PC-3 (cell line): ENCODE measurements at places on chromosomes 4 and X.

DNA sequence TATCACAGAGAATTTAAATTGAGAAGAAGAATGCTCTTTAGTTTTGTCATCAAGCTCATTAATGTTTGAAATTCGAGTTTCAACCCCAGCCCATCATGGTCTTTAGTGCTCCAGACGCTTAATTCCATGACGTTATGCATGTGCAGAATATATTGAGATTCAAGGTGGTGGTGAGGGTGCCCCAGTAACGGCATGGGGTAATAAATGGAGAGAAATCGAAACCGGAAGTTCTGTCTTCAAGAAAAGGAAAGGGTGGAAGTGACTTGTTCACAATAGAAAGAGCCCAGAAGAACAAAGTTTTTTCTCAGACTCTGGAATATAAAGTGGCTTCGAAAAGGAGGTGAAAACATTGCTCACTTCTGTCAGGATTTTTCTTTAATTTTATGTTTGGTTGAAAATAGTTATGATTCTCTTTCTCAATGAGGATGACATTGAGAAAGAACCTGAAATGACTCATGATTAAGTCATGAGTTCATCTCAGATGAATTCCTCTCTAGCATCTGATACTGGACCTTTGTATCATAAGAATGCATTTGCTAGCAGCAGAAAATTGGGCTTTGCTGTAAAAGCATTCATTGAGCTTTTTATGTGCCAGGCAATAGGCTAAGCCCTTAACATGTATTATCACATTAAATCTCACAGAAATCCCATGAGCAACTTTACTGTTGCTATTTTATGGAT lies 779 bp upstream of the DDX60L start:
- H3K4me1 ChIP-seq = peaks cover 54% of the 10 kb centered on the region
- H3K36me3 ChIP-seq = no peaks in the 10 kb centered on the region
- peak overlapping the region; percentile 94 for H3K27ac ChIP-seq
- peak overlapping the region; percentile 89 for H3K4me3 ChIP-seq

- no peaks in the 10 kb centered on the region for H3K4me1 ChIP-seq
- H3K27me3 ChIP-seq = no peaks in the 10 kb centered on the region
- no peak for DNase-seq
- H3K4me3 ChIP-seq = peak overlapping the region; percentile 69; the same call in 1 of the 2 replicates
- no peak overlapping the region for H3K27ac ChIP-seq
Observed at GRCh38 chr4:88458104-88458740, 1.3 kb downstream of the HERC5 start.

DNA sequence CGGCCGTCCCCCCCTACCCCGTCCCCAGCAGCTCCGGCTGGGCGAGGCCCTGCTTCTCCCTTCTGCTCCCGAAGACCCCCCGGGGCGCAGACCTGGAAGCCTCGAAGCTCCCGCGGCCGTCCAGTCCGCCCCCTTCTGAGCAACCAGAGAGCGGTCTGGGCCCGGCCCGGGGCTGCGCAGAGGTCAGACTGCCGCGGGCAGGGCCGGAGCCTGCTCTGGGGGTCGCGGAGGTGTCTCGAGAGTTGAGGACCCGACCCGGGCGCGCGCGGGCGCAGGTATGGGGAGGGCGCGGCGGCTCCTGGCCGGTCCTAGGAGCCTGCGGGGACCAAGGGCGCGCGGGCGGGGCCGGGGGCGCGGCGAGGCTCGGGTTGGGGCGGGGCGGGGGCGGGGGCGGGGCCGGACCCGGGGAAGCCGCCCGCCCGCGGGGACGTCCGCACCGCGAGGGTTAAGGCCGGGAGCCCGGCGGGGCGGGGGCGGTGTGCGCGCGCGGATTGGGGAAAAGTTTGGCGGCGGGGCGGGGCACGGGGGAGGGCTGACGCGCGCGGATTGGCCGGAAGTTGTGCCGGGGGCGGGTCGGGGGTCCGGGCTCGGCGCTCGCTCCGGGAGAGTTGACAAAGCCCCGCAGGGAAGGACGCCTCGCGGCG lies at the start of gene FGFRL1:
FGFRL1 (plus strand) TSS at position 605 of the 644 bp plus-strand sequence. CDS start 860 bp downstream, outside the sequence.
- peak within 1 kb of the TSS; percentile 72 for H3K27ac ChIP-seq
- H3K4me3 ChIP-seq = peak within 1 kb of the TSS; percentile 73
- H3K27me3 ChIP-seq = 0 out of 2 replicates have a peak, but pooled peaks cover 5% of the 10 kb centered on the region
- peak; percentile 77 for DNase-seq
- H3K36me3 ChIP-seq = no peaks in the 10 kb centered on the region

DNA sequence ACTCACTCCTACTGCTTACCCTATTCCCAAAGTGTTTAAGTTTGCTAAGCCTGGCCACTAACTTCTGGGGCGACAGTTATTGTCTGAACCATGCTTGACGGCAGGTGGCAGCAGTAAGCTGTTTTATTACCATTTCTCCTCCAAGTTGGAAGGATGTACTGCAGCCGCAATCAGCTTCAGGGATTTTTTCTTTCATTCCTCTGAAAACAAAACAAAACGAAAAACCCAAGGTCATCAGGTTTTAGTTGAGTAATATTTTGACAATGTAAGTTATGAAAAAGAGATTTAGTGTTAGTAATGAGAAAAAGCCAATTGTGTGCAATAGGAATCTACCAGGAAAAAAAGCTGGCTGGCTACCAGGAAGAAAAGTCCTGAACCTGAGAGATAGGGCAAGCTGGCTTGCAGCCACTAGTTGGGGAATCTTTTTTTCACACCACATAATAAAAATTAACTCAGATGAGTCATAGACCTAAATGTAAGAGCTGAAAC lies 13.2 kb upstream of the RAB9B start:
- H3K36me3 ChIP-seq = no peaks in the 10 kb centered on the region
- DNase-seq = peak; percentile 80
- no peak overlapping the region for H3K27ac ChIP-seq
- H3K4me3 ChIP-seq = peak overlapping the region; percentile 13; the same call in 1 of the 2 replicates
- no peaks in the 10 kb centered on the region for H3K27me3 ChIP-seq

GRCh38 chr4:43567644-43568043 lies 675.1 kb downstream of the GRXCR1 start:
- no peaks in the 10 kb centered on the region for H3K27me3 ChIP-seq
- DNase-seq = no peak

- peak overlapping the region; percentile 80 for H3K4me3 ChIP-seq
- peak overlapping the region; percentile 17 for H3K27ac ChIP-seq
- no peaks in the 10 kb centered on the region for H3K27me3 ChIP-seq
- DNase-seq = peak; percentile 83
- peaks cover 5% of the 10 kb centered on the region; the same call in 1 of the 2 replicates for H3K4me1 ChIP-seq
Observed at GRCh38 chr4:26857278-26858034, 3.2 kb upstream of the STIM2 start.

DNA sequence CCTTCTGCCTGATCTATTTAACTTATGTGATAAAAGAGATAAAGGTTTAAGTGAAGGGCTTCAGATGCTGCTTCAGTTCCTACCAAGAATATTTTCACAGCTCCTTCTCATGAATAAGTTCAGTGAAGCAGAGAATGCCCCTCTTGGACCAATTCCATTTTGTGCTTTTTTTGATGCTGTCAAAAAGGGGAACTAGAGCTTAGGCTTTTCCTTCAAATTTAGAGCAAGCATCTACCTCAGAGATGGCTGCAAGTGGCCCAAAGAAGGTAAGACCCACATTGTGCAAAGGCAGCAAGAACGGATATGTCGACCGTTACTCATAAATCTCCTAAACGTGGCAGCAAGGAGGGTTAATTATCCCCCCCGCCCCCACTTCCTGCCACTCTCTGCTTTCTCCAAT lies 4.5 kb downstream of the CHRDL1 start:
- no peak overlapping the region for H3K4me3 ChIP-seq
- peaks cover 32% of the 10 kb centered on the region for H3K27me3 ChIP-seq
- H3K27ac ChIP-seq = no peak overlapping the region
- no peak for DNase-seq
- H3K36me3 ChIP-seq = no peaks in the 10 kb centered on the region

DNA sequence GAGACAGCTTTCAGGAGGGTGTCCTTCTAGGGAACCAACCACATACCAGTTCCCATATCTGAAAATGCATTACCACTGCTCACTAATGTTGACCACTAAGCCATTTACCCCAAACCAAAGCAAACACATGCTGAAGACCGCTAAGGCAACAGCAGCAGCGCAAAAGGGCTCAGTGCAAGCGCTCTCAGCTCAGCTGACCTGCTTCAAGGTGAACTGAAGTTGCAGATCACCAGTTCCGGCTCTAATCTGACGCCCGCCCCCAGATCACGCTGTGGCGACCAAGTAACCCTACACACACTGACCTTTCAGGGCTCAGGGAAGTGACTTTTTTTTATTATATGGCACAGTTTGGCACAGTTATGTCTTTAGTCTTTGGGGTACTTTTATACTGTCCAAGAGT lies 5.8 kb downstream of the MECP2 start:
- no peak for DNase-seq
- peaks cover 27% of the 10 kb centered on the region for H3K4me1 ChIP-seq
- H3K27me3 ChIP-seq = no peaks in the 10 kb centered on the region
- peaks cover 12% of the 10 kb centered on the region for H3K36me3 ChIP-seq

- no peaks in the 10 kb centered on the region for H3K36me3 ChIP-seq
- no peak overlapping the region for H3K27ac ChIP-seq
- H3K4me3 ChIP-seq = no peak overlapping the region
- DNase-seq = no peak
- no peaks in the 10 kb centered on the region for H3K27me3 ChIP-seq
Observed at GRCh38 chr4:36332023-36332781, 50.8 kb downstream of the DTHD1 start.

GRCh38 chr4:86334020-86334750 lies 25.7 kb downstream of the MAPK10 start:
- no peak overlapping the region for H3K27ac ChIP-seq
- no peaks in the 10 kb centered on the region for H3K27me3 ChIP-seq
- no peak overlapping the region for H3K4me3 ChIP-seq
- peaks cover 12% of the 10 kb centered on the region for H3K4me1 ChIP-seq
- DNase-seq = no peak
- H3K36me3 ChIP-seq = no peaks in the 10 kb centered on the region

GRCh38 chr4:59814402-59815010 lies 1385.6 kb upstream of the ADGRL3 start:
- no peaks in the 10 kb centered on the region for H3K27me3 ChIP-seq
- no peaks in the 10 kb centered on the region for H3K36me3 ChIP-seq
- DNase-seq = no peak
- H3K4me3 ChIP-seq = no peak overlapping the region
- H3K27ac ChIP-seq = no peak overlapping the region

DNA sequence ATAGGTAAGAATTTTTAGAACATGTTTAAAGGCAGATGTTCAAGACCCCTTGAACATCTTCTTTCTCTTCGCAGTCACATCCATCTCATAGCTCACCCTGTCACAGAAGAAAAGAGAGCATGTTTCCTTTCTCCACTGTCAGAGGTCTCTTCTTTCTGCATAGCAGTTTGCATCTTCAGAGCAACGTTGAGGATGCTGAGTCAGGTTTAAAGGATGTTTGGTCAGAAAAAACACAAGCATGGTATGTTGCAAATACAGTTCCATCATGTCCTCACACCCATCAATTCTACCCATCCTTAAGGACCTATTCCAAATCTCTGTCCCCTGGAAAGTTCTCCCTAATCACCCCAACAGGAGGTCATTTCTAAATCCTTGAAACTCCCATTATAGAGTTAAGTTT lies 84.8 kb downstream of the STOX2 start:
- H3K4me3 ChIP-seq = no peak overlapping the region
- H3K4me1 ChIP-seq = peaks cover 14% of the 10 kb centered on the region
- no peak for DNase-seq
- H3K27ac ChIP-seq = no peak overlapping the region
- H3K36me3 ChIP-seq = no peaks in the 10 kb centered on the region

- no peaks in the 10 kb centered on the region for H3K36me3 ChIP-seq
- no peak for DNase-seq
- no peaks in the 10 kb centered on the region for H3K4me1 ChIP-seq
- H3K27ac ChIP-seq = no peak within 1 kb of the TSS
- H3K4me3 ChIP-seq = no peak within 1 kb of the TSS
- peaks cover 44% of the 10 kb centered on the region for H3K27me3 ChIP-seq
Observed at GRCh38 chrX:153411255-153411987, at the start of gene ZFP92. ZFP92 (plus strand) TSS chrX:153411472; CDS start chrX:153418323, 6,851 bp downstream.

GRCh38 chr4:139455126-139455538 lies 1.2 kb downstream of the RAB33B start:
- peaks cover 42% of the 10 kb centered on the region for H3K4me1 ChIP-seq
- no peak for DNase-seq
- H3K36me3 ChIP-seq = no peaks in the 10 kb centered on the region
- peak overlapping the region; percentile 99 for H3K4me3 ChIP-seq

GRCh38 chr4:164508771-164509170 lies 245.2 kb upstream of the SMIM31 start:
- H3K4me1 ChIP-seq = peaks cover 10% of the 10 kb centered on the region; the same call in 1 of the 2 replicates
- no peaks in the 10 kb centered on the region for H3K36me3 ChIP-seq
- no peaks in the 10 kb centered on the region for H3K27me3 ChIP-seq
- no peak overlapping the region for H3K4me3 ChIP-seq
- no peak for DNase-seq
- no peak overlapping the region for H3K27ac ChIP-seq

- no peak overlapping the region for H3K27ac ChIP-seq
- peaks cover 23% of the 10 kb centered on the region for H3K27me3 ChIP-seq
- H3K36me3 ChIP-seq = no peaks in the 10 kb centered on the region
- no peak overlapping the region for H3K4me3 ChIP-seq
- no peaks in the 10 kb centered on the region for H3K4me1 ChIP-seq
Observed at GRCh38 chr4:54780149-54780495, 122.4 kb downstream of the KIT start.

DNA sequence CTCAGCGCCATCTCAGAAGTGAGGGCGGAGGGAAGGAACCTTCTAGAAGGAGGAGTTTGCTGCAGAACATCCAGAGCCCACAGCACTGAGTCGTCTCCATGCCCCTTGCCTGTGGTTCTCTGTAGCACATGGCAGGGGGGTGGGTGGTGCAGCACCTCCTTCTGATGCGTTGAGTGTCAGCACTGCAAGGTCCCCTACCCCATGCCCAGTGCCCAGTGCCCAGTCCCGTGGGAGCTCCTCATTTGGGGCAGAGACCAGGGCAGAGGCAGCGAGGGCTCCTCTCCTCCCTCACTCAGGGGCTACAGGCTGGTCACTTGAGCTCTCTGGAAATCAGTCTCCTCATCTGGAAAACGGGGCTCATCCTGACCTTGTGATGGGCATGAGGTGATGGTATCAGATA lies 78.1 kb downstream of the HTRA3 start:
- H3K36me3 ChIP-seq = no peaks in the 10 kb centered on the region
- H3K4me1 ChIP-seq = no peaks in the 10 kb centered on the region
- H3K27ac ChIP-seq = no peak overlapping the region
- no peaks in the 10 kb centered on the region for H3K27me3 ChIP-seq
- DNase-seq = no peak

DNA sequence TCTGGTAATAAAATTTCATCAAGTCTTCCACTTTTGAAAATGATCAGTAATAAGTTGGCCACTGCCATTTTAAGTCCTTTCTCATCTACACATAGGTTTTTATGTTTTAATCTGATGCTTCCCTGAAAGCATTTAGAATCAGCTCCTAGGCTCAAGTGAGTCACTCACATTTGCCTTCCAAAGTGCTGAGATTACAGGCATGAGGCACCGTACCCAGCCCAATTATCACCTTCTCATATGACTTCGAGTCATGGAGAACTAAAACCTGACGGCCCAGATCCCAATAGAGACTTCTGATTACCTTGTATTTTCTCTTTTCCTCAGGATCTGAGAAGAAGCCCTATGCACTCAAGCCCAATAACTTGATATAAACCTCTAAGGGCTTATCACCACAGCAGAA lies 140.8 kb downstream of the OPHN1 start:
- peaks cover 10% of the 10 kb centered on the region for H3K4me1 ChIP-seq
- peak; percentile 22 for DNase-seq
- no peak overlapping the region for H3K4me3 ChIP-seq
- H3K36me3 ChIP-seq = no peaks in the 10 kb centered on the region
- H3K27ac ChIP-seq = no peak overlapping the region
